ENCODE measurements at places on chromosomes 7 and 10.
A peak's percentile ranks its signal among the peaks of the same experiment; 100 is the strongest.

- peaks cover 12% of the 10 kb centered on the region for H3K4me1 ChIP-seq
- H3K36me3 ChIP-seq, result no peaks in the 10 kb centered on the region
- DNase-seq, result no peak
- H3K27ac ChIP-seq, result no peak overlapping the region
Measured at GRCh38 chr10:113616244-113617074, 47.4 kb downstream of the NRAP start.

- DNase-seq, result no peak
- no peaks in the 10 kb centered on the region for H3K4me1 ChIP-seq
- no peaks in the 10 kb centered on the region for H3K27me3 ChIP-seq
- H3K27ac ChIP-seq, result no peak overlapping the region
- H3K4me3 ChIP-seq, result no peak overlapping the region
Measured at GRCh38 chr7:40301486-40302068, 166.8 kb downstream of the SUGCT start.

DNA sequence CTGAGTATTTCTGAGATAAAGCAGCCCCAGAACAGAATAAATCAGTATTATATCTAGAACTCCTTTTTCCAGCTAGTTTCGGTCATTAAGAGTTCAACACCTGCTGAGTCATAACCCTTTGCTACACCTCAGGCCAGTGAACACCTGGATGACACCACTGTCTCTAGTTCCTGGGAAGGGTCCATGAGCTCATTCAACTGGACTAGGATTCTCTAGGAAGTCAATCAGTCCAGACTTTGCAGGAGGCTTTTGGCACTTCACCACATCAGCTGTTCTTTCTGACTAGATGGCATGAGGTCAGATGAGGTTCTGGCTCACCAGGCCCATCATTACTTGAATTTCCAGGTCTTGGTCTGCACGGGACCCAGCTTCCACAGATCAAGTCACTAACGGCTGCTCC lies 11.7 kb downstream of the SLC39A12 start:
- no peak overlapping the region for H3K4me3 ChIP-seq
- no peak for DNase-seq
- no peaks in the 10 kb centered on the region for H3K4me1 ChIP-seq
- H3K36me3 ChIP-seq, result no peaks in the 10 kb centered on the region
- no peak overlapping the region for H3K27ac ChIP-seq

- H3K27me3 ChIP-seq, result peaks cover 44% of the 10 kb centered on the region
- no peak overlapping the region for H3K4me3 ChIP-seq
- no peaks in the 10 kb centered on the region for H3K36me3 ChIP-seq
- DNase-seq, result no peak
- H3K4me1 ChIP-seq, result peaks cover 34% of the 10 kb centered on the region
- H3K27ac ChIP-seq, result no peak overlapping the region
Measured at GRCh38 chr7:74025730-74026129, 2.2 kb upstream of the ELN start.

DNA sequence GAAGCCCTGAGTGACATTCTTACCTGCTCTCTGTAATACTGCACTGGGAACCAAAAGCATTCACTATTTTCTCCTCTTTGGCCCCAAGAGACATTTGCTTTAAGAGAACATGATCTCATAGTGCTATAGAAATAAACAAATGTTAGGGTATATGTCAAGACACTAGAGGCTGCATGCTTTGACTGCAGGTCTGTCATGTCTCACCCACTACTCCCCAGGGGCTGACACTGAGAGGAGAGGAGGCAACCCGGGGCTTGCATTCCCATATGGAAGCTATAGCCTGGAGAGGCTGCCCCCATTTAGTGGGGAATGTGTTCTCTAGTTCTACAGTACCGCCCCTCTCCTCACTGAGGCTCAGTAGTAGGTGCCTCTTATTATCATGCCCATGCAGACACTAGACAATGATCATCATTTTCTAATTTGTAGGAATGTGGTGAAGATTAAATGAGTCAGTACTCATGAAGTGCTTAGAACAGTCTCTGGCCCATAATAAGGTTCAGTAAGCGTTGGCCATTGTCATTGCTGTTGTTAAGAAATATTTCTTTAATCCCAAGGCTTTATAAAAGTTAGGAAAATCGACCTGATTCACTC lies 4.9 kb upstream of the SLF2 start:
- no peak overlapping the region for H3K4me3 ChIP-seq
- peaks cover 3% of the 10 kb centered on the region for H3K27me3 ChIP-seq
- no peak for DNase-seq
- H3K4me1 ChIP-seq, result peaks cover 25% of the 10 kb centered on the region
- H3K36me3 ChIP-seq, result no peaks in the 10 kb centered on the region

GRCh38 chr7:158367634-158367982 lies 220.0 kb downstream of the PTPRN2 start:
- no peak overlapping the region for H3K4me3 ChIP-seq
- peaks cover 16% of the 10 kb centered on the region for H3K27me3 ChIP-seq
- no peaks in the 10 kb centered on the region for H3K36me3 ChIP-seq

DNA sequence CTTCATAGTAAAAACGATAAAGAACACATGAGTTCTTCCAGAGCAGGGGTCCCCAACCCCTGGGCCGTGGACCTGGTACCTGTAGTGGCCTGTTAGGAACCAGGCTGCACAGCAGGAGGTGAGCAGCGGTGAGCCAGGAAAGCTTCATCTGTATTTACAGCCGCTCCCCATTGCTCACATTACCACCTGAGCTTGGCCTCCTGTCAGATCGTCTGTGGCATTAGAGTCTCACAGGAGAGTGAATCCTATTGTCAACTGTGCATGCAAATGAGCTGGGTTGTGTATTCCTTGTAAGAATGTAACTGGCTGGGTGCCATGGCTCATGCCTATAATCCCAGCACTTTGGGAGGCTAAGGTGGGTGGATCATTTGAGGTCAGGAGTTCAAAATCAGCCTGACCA lies 229.5 kb downstream of the CNTNAP2 start:
- no peak overlapping the region for H3K4me3 ChIP-seq
- H3K4me1 ChIP-seq, result no peaks in the 10 kb centered on the region
- H3K36me3 ChIP-seq, result no peaks in the 10 kb centered on the region
- no peak for DNase-seq

GRCh38 chr10:1373287-1373686 lies 317.1 kb downstream of the WDR37 start:
- H3K4me1 ChIP-seq, result peaks cover 20% of the 10 kb centered on the region
- DNase-seq, result no peak
- peaks cover 3% of the 10 kb centered on the region for H3K27me3 ChIP-seq
- no peak overlapping the region for H3K4me3 ChIP-seq
- H3K36me3 ChIP-seq, result no peaks in the 10 kb centered on the region

DNA sequence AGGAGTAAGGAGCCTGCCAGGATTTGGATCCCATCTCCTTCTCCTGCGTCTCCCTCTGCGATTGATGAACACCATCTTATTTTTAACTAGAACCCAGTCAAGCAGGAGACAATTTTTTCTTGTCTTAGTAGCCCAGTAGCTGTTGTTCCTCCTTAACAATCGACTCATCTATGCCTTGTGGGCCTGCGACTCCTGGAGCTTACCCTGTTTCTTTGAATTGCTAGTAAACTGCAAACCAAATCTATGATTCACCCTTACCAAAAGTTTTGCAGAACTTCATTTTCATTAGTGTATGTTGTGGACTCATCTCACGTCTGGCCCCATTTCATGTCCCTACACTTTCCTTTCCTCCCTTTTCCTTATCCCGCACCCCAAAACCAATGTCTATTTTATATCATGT lies 37.7 kb downstream of the TRIL start:
- no peak overlapping the region for H3K27ac ChIP-seq
- no peak for DNase-seq
- no peaks in the 10 kb centered on the region for H3K36me3 ChIP-seq

DNA sequence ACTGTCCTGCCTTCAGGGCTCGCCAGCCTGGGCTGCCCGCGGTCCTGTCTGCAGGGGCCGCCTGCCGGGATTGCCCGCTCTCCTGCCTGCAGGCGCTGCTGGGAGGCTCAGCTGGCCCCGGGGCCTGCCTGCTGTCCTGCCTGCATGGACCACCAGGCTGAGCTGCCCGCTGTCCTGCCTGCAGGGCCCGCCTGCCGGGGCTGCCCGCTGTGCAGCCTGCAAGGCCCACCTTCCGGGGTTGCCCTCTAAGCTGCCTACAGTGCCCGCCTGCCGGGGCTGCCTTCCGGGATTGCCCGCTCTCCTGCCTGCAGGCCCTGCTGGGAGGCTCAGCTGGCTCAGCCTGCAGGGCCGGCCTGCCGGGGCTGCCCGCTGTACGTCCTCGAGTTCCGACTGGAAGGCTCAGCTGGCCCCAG lies 164.4 kb downstream of the GLRX3 start:
- H3K27ac ChIP-seq, result no peak overlapping the region
- H3K4me1 ChIP-seq, result no peaks in the 10 kb centered on the region
- H3K36me3 ChIP-seq, result peaks cover 4% of the 10 kb centered on the region
- H3K4me3 ChIP-seq, result no peak overlapping the region

GRCh38 chr7:30322271-30323005 lies 38.0 kb downstream of the ZNRF2 start:
- H3K4me1 ChIP-seq, result peaks cover 21% of the 10 kb centered on the region
- peaks cover 14% of the 10 kb centered on the region for H3K36me3 ChIP-seq
- H3K27ac ChIP-seq, result no peak overlapping the region
- DNase-seq, result no peak
- H3K27me3 ChIP-seq, result no peaks in the 10 kb centered on the region
- no peak overlapping the region for H3K4me3 ChIP-seq

- H3K27me3 ChIP-seq, result no peaks in the 10 kb centered on the region
- peaks cover 18% of the 10 kb centered on the region for H3K4me1 ChIP-seq
Measured at GRCh38 chr7:105199386-105199785, 185.4 kb downstream of the KMT2E start.

GRCh38 chr10:35232527-35232926 lies 103.8 kb upstream of the CCNY start:
- H3K4me3 ChIP-seq, result no peak overlapping the region
- no peak overlapping the region for H3K27ac ChIP-seq
- H3K27me3 ChIP-seq, result no peaks in the 10 kb centered on the region
- DNase-seq, result no peak
- H3K4me1 ChIP-seq, result no peaks in the 10 kb centered on the region

DNA sequence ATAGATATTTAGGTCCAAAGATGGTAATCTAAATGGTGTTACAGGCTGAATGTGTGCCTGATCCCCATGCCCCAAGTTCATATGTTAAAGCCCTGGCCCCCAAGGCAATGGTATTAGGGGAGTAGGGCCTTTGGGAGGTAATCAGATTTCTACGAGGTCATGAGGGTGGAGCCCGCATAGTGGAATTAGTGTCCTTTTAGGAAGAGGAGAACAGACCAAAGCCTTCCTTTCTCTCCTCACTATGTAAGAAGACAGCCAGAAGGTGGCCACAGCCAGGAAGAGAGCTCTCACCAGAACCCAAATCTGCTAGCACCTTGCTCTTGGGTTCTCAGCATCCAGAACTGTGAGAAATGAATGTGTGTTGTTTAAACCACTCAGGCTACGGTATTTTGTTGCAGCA lies 15.2 kb downstream of the ERVW-1 start:
- H3K27ac ChIP-seq, result peak overlapping the region; percentile 33
- no peak overlapping the region for H3K4me3 ChIP-seq
- DNase-seq, result no peak

DNA sequence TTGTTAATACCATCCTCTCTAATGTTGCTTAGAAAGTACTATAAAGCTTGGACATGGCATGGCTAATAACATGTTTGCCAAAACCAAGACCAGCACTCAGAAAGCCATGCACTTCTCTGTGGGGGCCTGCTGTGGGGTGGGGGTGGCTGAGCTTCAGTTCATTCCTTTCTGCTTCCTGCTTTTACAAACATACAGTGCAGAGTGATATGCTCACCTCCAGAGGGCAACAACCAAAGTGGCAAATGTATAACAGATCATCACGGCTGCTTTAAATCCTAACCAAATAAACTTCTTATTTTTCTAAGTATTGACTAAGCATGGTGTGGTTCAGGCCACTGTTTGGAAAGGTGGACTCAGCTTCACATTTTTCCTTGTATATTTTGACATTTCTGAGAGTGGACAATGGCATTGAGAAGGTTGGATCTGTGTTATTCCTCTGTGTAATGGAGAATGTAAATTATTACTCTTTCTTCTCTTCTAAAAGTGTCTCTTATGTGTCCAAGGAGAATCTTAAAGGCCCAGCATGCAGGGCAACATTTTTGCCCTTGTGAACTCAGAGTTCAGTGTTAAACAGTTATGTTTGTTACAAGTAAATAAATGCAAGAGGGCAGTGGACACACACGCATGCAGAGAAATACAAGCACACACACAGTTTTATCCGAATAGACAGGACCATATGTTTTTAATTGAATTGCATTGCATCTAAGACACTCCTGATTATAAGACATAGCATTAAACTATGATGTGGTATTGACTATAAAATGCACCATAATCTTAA lies 186.1 kb downstream of the HERPUD2 start:
- no peak for DNase-seq
- H3K36me3 ChIP-seq, result no peaks in the 10 kb centered on the region
- H3K27ac ChIP-seq, result no peak overlapping the region
- no peak overlapping the region for H3K4me3 ChIP-seq

DNA sequence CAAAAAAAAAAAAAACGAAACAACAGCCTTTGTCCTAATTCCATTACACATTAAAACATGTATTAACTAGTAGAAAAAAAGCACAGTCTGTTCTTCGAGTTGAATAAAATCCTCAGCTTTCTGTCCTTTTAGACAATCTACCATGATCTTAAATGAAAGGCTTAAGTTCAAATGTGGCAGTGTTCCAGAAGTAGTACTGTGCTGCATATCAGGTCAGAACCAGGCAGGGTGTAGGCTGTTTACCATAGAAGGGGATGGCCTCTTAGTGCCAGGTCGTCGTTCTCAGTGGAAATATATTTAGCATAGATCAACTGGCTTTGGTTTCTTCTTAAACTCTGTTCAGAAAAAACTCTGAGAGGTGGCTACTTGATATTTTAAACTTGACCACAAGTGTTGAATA lies 612.0 kb downstream of the CNTNAP2 start:
- H3K4me3 ChIP-seq, result no peak overlapping the region
- no peaks in the 10 kb centered on the region for H3K36me3 ChIP-seq
- H3K27ac ChIP-seq, result no peak overlapping the region
- peaks cover 21% of the 10 kb centered on the region for H3K4me1 ChIP-seq

DNA sequence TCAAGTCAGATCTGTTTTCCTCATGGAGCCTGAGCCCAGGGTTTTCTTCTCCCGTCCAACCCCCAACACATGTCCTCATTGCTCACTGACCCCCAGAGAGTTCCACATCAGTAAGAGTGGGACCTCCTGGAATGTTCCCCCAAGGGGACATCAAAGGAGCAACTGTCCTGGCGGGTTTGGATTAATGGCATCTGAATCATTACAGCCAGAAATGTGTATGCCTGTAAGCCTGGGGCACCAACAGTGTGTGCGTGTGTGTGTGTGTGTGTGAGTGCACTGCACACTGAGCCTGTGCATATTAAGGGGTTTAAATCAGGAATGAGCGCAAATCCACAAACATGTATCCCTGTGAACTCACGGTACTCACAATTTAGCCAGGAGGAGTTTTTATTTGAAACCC lies 222.3 kb downstream of the PLXNA4 start:
- H3K4me3 ChIP-seq, result no peak overlapping the region
- H3K27ac ChIP-seq, result no peak overlapping the region
- H3K4me1 ChIP-seq, result peaks cover 22% of the 10 kb centered on the region
- DNase-seq, result no peak
- H3K27me3 ChIP-seq, result peaks cover 23% of the 10 kb centered on the region
- no peaks in the 10 kb centered on the region for H3K36me3 ChIP-seq

Measured in type B pancreatic cell (in vitro differentiated cells).